H9 (cell line): ENCODE measurements at places on chromosomes 5 and 9.

DNA sequence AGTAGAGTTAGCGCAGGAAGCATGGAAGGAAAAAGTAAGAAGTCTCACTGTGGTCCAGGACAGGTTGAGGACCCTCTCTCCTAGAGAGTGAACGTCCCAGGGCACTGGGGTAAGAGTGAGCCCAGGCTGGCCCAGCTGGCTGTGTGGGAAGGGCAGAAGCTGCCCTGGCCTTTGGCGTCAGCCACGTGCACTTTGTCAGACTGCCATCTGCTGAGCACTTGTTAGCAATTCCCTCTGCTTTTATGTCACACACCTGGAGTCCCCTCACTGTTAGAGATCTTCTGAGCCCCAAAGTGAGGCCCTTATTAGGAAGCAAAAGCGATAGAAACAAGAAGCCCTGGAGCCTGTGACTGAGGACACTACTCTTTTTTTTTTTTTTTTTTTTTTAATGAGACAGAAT, 79.1 kb downstream of the UGCG start:
- no peaks in the 10 kb centered on the region for H3K4me1 ChIP-seq
- H3K36me3 ChIP-seq, result no peaks in the 10 kb centered on the region
- no peak overlapping the region for H3K27ac ChIP-seq
- no peaks in the 10 kb centered on the region for H3K27me3 ChIP-seq
- peak; percentile 63 for DNase-seq
- no peak overlapping the region for H3K4me3 ChIP-seq

GRCh38 chr9:120982836-120983235, 56.2 kb upstream of the TRAF1 start:
- no peaks in the 10 kb centered on the region for H3K27me3 ChIP-seq
- no peaks in the 10 kb centered on the region; the same call in 1 of the 2 replicates for H3K4me1 ChIP-seq
- no peak overlapping the region for H3K27ac ChIP-seq
- H3K36me3 ChIP-seq, result no peaks in the 10 kb centered on the region

- H3K4me1 ChIP-seq, result no peaks in the 10 kb centered on the region; the same call in 1 of the 2 replicates
- no peaks in the 10 kb centered on the region for H3K36me3 ChIP-seq
- H3K4me3 ChIP-seq, result no peak overlapping the region
- no peaks in the 10 kb centered on the region for H3K27me3 ChIP-seq
- H3K27ac ChIP-seq, result no peak overlapping the region
Observed at GRCh38 chr5:17316970-17317459, 99.6 kb downstream of the BASP1 start.

GRCh38 chr5:39364367-39364766, at the start of gene C9:
TSS of gene C9 (minus strand) at chr5:39364495. CDS start at chr5:39364464, 31 bp downstream.
- no peak within 1 kb of the TSS for H3K27ac ChIP-seq
- no peak for DNase-seq
- H3K36me3 ChIP-seq, result no peaks in the 10 kb centered on the region
- no peaks in the 10 kb centered on the region for H3K27me3 ChIP-seq
- H3K4me1 ChIP-seq, result no peaks in the 10 kb centered on the region; the same call in 1 of the 2 replicates

- H3K36me3 ChIP-seq, result no peaks in the 10 kb centered on the region
- peaks cover 7% of the 10 kb centered on the region; the same call in 1 of the 2 replicates for H3K27me3 ChIP-seq
- no peak overlapping the region for H3K4me3 ChIP-seq
- DNase-seq, result no peak
- no peaks in the 10 kb centered on the region for H3K4me1 ChIP-seq
- no peak overlapping the region for H3K27ac ChIP-seq
Observed at GRCh38 chr9:130943777-130944176, 4.7 kb upstream of the FIBCD1 start.

GRCh38 chr5:141916522-141916921, 7.1 kb upstream of the DELE1 start:
- no peak overlapping the region for H3K4me3 ChIP-seq
- H3K4me1 ChIP-seq, result peaks cover 2% of the 10 kb centered on the region; the same call in 1 of the 2 replicates
- no peaks in the 10 kb centered on the region; the same call in 1 of the 2 replicates for H3K27me3 ChIP-seq
- no peaks in the 10 kb centered on the region for H3K36me3 ChIP-seq

DNA sequence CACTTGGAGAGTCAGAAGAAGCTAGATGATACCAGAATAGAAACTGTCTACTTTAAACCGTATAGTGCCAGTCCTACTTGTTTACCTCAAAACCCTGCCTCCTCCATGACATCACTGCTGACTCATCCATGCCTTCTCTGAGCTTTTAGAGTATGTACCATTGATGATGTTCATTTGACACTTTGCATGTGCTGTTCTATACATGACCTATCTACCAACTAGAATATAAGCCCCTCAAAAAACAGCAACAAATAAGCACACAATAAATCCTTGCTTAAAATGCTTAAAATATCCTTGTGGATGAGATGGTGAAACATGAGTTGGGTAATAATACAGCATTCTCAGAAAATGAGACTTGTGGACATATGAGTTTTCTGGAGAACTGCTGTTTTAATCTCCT, 2.6 kb downstream of the CTNNAL1 start:
- no peaks in the 10 kb centered on the region for H3K4me1 ChIP-seq
- no peak overlapping the region for H3K4me3 ChIP-seq
- no peak overlapping the region for H3K27ac ChIP-seq
- H3K27me3 ChIP-seq, result no peaks in the 10 kb centered on the region; the same call in 1 of the 2 replicates
- peaks cover 2% of the 10 kb centered on the region; the same call in 2 of the 3 replicates for H3K36me3 ChIP-seq

DNA sequence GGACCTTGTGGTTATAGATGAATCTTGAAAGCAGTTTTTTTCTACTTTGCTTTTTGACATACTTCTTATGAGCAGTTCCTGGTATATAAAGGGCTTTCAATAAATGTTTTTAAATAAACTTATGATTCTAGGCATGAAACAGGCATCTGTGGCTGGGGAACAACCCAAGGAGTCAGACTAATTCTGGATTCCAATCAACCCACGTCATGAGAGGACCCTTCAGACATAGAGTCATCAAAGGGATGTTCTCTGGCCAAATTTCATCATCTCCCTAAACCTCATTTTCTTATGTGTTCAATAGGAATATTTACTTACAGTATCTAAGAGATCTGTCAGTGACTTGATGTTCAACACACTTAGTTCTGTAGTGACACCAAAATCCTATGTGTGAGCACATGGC, 243.8 kb upstream of the ZNF462 start:
- no peak overlapping the region for H3K4me3 ChIP-seq
- H3K36me3 ChIP-seq, result no peaks in the 10 kb centered on the region
- H3K4me1 ChIP-seq, result peaks cover 18% of the 10 kb centered on the region; the same call in 1 of the 2 replicates
- no peak overlapping the region for H3K27ac ChIP-seq
- H3K27me3 ChIP-seq, result no peaks in the 10 kb centered on the region; the same call in 1 of the 2 replicates

- no peak overlapping the region for H3K27ac ChIP-seq
- no peak for DNase-seq
- H3K27me3 ChIP-seq, result no peaks in the 10 kb centered on the region
- H3K4me3 ChIP-seq, result no peak overlapping the region
Observed at GRCh38 chr5:4258170-4258569, 662.5 kb downstream of the IRX1 start.

DNA sequence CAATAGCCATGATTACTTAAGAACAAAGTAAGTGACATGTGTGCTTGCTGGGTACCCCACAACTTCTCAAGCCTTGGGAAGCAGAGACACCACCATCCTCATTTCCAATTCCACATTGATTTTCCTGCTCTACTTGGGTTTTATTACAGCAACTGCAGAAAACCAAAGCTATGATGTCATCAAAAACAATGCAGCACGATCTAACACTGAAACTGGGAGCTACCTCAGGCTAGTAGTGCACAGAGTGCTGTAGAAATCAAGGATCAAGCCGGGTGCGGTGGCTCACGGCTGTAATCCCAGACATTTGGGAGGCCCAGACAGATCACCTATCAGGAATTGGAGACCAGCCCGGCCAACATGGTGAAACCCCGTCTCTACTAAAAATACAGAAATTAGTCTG, 174.4 kb upstream of the MSX2 start:
- H3K4me3 ChIP-seq, result no peak overlapping the region
- no peaks in the 10 kb centered on the region for H3K4me1 ChIP-seq
- no peaks in the 10 kb centered on the region for H3K27me3 ChIP-seq
- no peaks in the 10 kb centered on the region for H3K36me3 ChIP-seq

DNA sequence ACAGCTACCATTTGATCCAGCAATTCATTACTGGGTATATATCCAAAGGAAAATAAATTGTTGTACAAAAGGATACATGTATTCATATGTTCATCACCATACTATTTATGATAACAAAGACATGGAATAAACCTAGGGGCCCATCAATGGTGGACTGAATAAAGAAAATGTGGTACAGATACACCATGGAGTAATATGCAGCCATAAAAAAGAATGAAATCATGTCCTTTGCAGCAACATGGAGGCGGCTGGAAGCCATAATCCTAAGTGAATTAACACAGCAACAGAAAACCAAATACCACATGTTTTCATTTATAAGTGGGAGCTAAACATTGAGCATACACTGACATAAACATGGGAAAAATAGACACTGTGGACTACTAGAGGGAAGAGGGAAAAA, 37.1 kb downstream of the FNIP1 start:
- no peak for DNase-seq
- no peaks in the 10 kb centered on the region for H3K4me1 ChIP-seq
- no peak overlapping the region for H3K4me3 ChIP-seq
- H3K27me3 ChIP-seq, result no peaks in the 10 kb centered on the region
- no peak overlapping the region for H3K27ac ChIP-seq
- peaks cover 4% of the 10 kb centered on the region for H3K36me3 ChIP-seq

DNA sequence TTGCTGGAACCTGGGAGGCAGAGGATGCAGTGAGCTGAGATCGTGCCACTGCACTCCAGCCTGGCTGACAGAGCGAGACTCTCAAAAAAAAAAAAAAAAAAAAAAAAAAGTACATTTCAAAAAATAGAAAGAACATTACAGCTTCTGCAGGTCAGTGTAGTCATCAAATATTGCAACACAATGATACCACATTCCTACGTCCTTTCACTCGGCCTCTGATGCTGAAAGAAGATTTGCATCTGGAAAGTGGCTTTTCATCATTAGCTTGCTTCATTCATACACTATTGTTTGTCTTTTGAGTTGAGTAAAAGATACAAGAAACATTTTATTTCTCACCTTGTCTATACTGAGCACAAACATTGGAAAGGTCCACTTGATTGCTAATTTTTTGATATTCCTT, 59.6 kb upstream of the CPLANE1 start:
- no peak for DNase-seq
- H3K27ac ChIP-seq, result no peak overlapping the region
- H3K36me3 ChIP-seq, result peaks cover 32% of the 10 kb centered on the region; the same call in 2 of the 3 replicates
- no peak overlapping the region for H3K4me3 ChIP-seq

DNA sequence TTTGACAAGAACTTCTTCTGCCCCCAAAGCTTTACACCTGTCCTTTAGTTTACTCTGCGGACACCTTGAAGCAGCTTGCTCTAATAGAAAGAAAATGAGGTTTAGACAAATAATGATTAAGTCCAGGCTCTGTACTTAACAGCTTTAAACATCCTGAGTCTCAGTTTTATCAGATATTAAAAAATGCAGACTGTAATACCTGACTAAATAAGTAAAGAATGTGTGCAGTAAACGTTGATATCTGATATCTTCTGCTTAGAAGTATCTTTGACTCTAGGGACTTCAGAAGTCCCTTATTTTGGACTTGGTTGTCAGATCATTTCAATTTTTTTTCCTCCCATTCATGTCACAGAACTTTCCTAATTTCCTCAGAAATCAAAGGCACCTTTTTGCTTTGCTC, 1060.4 kb downstream of the CDH12 start:
- no peaks in the 10 kb centered on the region for H3K36me3 ChIP-seq
- no peaks in the 10 kb centered on the region for H3K27me3 ChIP-seq
- H3K27ac ChIP-seq, result no peak overlapping the region
- no peaks in the 10 kb centered on the region for H3K4me1 ChIP-seq
- H3K4me3 ChIP-seq, result no peak overlapping the region
- DNase-seq, result no peak

DNA sequence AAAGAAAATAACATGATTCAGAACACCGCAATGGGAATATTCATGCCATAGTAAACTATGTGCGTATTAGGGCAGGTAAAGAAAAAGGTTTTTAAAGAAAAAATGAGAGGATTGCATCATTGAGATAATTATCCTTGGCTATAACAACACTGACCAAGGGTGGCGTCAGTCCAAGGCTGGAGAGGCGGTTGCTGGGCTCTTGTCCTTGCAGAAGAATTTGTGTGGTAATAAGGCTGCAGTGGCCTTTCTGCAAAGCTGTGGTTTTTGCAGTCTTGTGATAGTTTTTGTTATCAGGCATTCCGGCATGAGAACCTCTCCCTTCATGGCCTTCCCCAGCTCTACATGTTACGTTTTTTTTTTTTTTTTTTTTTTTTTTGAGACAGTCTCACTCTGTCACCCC, 14.0 kb downstream of the BOD1 start:
- DNase-seq, result no peak
- no peaks in the 10 kb centered on the region for H3K27me3 ChIP-seq

DNA sequence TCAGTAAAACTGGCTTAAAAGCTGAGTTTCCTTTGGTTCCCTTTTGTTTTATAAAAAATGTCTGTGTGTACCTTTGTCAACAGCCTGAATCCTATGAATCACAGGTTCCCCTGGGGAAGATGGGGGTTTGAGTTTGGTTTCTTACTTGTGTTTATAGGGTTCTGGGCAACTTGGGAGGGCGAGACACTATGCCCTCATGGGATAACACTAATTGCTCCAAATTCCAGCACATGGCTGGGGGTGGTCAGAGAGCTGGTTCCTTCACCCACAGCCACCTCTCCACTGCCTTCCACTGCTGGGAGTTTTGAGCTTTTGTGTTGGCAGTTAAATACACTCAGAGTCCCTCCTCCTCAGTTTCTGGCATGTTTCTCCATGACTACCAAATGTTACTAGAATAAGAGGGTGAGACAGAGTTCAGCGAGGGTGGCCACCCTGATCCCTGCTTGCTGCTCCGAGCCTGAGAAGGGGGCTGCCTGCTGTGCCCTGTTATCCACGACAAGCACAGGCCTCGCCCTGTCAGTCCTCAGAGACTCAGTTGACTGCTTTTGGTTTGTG, 83.0 kb upstream of the EPB41L4B start:
- H3K36me3 ChIP-seq, result no peaks in the 10 kb centered on the region
- H3K27ac ChIP-seq, result no peak overlapping the region
- no peak for DNase-seq
- H3K4me3 ChIP-seq, result no peak overlapping the region
- H3K4me1 ChIP-seq, result peaks cover 3% of the 10 kb centered on the region; the same call in 1 of the 2 replicates
- no peaks in the 10 kb centered on the region for H3K27me3 ChIP-seq

GRCh38 chr5:160800375-160801275, 51.4 kb downstream of the ATP10B start:
- no peaks in the 10 kb centered on the region for H3K4me1 ChIP-seq
- no peaks in the 10 kb centered on the region for H3K27me3 ChIP-seq
- H3K36me3 ChIP-seq, result no peaks in the 10 kb centered on the region
- no peak overlapping the region for H3K4me3 ChIP-seq

- H3K4me3 ChIP-seq, result no peak overlapping the region
- H3K27me3 ChIP-seq, result no peaks in the 10 kb centered on the region; the same call in 1 of the 2 replicates
- no peak overlapping the region for H3K27ac ChIP-seq
- H3K4me1 ChIP-seq, result no peaks in the 10 kb centered on the region
- no peaks in the 10 kb centered on the region; the same call in 2 of the 3 replicates for H3K36me3 ChIP-seq
- peak; percentile 20 for DNase-seq
Observed at GRCh38 chr9:114433086-114433485, 45.3 kb upstream of the AKNA start.

DNA sequence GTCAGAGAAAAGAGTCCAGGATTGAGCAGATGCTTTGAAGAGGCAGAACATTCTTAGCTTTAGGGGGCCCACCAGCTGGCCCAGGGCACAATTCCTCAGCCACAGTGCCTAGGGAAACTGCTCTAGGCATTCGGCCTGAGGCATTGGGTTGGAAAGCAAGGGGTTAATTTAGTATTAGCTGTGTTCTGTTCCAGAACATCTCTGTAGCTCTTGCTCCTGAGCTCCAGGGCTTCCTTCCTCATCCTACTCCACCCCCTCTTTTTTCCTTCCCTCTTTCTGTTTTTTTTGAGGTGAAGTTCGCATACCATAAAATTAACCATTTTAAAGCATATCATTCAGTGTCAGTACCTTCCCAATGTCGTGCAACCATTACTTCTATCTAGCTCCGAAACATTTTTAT, 74.5 kb upstream of the PANK3 start:
- no peaks in the 10 kb centered on the region for H3K27me3 ChIP-seq
- no peak overlapping the region for H3K4me3 ChIP-seq
- no peak overlapping the region for H3K27ac ChIP-seq
- no peaks in the 10 kb centered on the region for H3K36me3 ChIP-seq

- no peak for DNase-seq
- no peaks in the 10 kb centered on the region for H3K27me3 ChIP-seq
- no peaks in the 10 kb centered on the region for H3K4me1 ChIP-seq
- no peaks in the 10 kb centered on the region; the same call in 1 of the 2 replicates for H3K36me3 ChIP-seq
Observed at GRCh38 chr5:165928971-165929370, 2362.5 kb upstream of the WWC1 start.
